ENCODE measurements at places on chromosomes 4 and X.

DNA sequence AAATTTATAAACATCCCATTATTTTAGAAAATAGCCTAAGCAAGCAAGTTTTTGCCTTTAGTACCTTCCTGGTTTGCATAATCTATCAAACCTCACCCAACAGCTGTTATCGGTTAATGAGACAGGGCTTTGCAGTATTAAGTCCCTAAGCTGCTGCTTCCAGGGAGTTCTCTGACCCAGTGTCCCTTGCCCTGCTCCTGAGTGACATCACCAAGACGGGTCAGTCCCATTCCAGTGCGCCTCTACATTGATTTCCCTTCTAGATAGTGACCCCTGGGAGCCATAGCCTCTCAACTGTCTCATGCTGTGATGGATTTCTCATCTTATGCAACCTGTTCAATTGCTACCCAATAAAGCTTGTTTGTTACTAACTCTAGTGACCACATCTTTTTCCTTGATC is 410.4 kb downstream of the SPOCK3 start:
- DNase-seq: no peak

GRCh38 chrX:13691841-13692371 is 3.0 kb downstream of the RAB9A start:
- no peak for DNase-seq

DNA sequence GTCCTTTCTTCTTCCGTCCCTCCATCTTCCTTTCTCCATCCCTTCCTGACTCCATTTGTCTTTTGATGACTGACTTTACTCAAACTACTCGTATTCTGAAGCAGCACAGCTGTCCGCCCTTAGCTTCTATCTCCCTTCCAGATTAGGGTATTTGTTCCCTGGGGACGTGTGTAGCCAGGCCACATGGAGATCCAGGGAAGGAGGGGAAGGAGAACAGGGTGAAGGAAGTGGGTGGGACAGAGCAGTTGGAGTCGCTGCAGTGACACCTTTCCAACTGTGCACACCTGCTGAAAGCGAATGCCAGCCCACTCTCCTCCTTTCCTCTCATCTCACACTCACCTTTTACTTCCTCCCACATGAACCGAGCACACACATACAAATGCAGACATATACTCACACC is 323.8 kb downstream of the DCTD start:
- no peak for DNase-seq

GRCh38 chrX:55582447-55582846 is 40.8 kb upstream of the FOXR2 start:
- DNase-seq: no peak
